ENCODE measurements at places on chromosomes 5 and 9. TPM values are rescaled to one million over a fixed set of nuclear protein-coding genes. Genes with fewer than 3 reads are reported as not detected.

The CCNI2 gene
- total RNA-seq = 0.88 TPM

GRCh38 chr5:176171171-176171760 is 67.0 kb upstream of the SIMC1 start:
- H3K4me1 ChIP-seq = no peaks in the 10 kb centered on the region
- peak; percentile 45 for DNase-seq
- peaks cover 6% of the 10 kb centered on the region for H3K27me3 ChIP-seq
- no peaks in the 10 kb centered on the region for H3K36me3 ChIP-seq

- H3K36me3 ChIP-seq = no peaks in the 10 kb centered on the region
- H3K27ac ChIP-seq = no peak overlapping the region
- H3K4me3 ChIP-seq = no peak overlapping the region
- H3K4me1 ChIP-seq = no peaks in the 10 kb centered on the region
These were observed 43.1 kb downstream of the PDZD2 start for GRCh38 chr5:31682025-31682424.

The SPEF2 gene
- total RNA-seq = 73.9 TPM

- no peaks in the 10 kb centered on the region for H3K27me3 ChIP-seq
- H3K27ac ChIP-seq = no peak overlapping the region
- no peaks in the 10 kb centered on the region for H3K4me1 ChIP-seq
- no peaks in the 10 kb centered on the region for H3K36me3 ChIP-seq
These were observed 13.0 kb downstream of the TBC1D2 start for GRCh38 chr9:98242426-98242825.

The SLCO6A1 gene
- total RNA-seq = not detected

The NCS1 gene
- 7.0 TPM for total RNA-seq

DNA sequence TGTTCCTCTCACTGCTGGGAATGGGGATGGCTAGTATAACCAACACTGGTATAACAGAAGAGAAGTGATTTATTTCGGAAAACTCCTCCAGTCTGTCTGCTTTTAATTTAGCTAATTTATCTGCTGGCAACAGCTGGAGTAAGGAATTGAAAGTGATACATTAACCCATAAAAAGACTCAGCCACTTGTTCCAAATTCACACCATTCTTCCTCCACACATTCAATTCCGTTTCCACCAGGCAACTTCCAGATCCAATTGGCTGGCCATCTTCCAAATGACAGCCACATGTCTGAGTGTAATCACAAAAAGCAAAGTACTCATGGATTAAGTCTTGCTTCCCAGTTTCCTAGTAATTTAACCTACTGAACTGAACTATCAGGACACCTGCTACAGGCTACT is 77.1 kb upstream of the RETREG1 start:
- H3K27ac ChIP-seq = no peak overlapping the region
- no peak overlapping the region for H3K4me3 ChIP-seq
- DNase-seq = no peak
- no peaks in the 10 kb centered on the region for H3K27me3 ChIP-seq
- no peaks in the 10 kb centered on the region for H3K4me1 ChIP-seq
- peaks cover 17% of the 10 kb centered on the region for H3K36me3 ChIP-seq

The SLC34A1 gene
- not detected for total RNA-seq

DNA sequence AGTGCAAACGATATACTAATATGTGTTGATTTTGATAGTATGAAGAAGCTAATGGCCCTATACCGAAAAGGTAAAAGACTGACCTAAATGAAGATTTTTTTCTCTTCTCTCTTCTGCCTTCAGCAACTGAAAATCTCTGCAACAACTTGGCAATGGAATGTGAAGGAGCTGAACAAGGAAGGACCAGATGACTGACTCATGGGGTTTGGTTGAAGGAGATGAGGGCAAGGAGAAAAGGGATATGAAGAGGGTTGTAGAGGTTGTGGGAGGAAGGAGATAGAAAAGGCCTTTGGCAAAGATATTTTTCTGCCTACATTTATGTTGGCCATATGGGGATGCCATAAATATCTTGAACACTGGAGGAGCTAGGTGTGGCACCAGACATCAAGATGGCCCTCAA is 129.7 kb upstream of the CHD1 start:
- no peak overlapping the region for H3K4me3 ChIP-seq
- H3K36me3 ChIP-seq = no peaks in the 10 kb centered on the region
- no peak for DNase-seq
- no peaks in the 10 kb centered on the region for H3K4me1 ChIP-seq

GRCh38 chr5:74017786-74018211 is 391.8 kb downstream of the ARHGEF28 start:
- H3K36me3 ChIP-seq = no peaks in the 10 kb centered on the region
- no peaks in the 10 kb centered on the region for H3K4me1 ChIP-seq
- no peak overlapping the region for H3K27ac ChIP-seq
- DNase-seq = no peak
- no peaks in the 10 kb centered on the region for H3K27me3 ChIP-seq

DNA sequence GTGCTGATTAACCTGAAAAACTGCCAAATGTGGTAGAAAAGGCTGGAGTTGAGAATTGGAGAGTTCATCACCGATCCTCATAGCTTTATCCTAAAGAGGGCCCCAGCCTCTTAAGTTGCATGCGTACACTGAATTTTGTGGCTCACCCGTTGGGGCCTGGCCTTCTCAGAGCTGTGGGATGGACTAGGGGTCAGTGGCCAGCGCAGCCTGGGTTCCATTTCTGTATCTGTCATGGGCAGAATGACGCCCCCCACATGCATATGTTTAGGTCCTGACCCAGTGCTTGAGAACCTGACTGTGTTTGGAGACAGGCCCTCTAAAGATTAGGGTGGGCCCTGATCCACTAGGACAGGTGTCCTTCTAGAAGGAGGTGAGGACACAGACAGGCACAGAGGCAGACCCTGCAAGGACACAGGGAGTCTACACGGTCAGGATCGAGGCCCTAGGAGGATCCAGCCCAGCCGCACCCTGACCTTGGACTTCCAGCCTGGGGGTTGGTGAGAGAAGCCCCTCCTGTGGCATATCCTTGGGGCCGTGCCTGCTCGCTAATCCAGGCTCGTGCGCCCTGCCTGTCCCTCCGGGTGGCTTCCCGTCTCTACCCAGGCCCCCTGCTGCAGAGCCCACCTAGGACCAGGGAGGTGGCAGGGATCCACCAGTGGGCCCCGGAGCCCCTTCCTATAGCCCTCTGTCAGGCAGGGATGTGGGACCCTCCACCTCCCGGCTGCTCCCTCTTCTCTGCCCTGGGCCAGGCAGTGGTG is 32.2 kb downstream of the NDUFS6 start:
- no peak overlapping the region for H3K4me3 ChIP-seq
- H3K27ac ChIP-seq = no peak overlapping the region
- no peaks in the 10 kb centered on the region for H3K4me1 ChIP-seq
- no peaks in the 10 kb centered on the region for H3K36me3 ChIP-seq
- DNase-seq = no peak

The ENTPD2 gene
- 3.2 TPM for total RNA-seq

The CCDC69 gene
- 69.0 TPM for total RNA-seq

The DDX4 gene
- not detected for total RNA-seq

DNA sequence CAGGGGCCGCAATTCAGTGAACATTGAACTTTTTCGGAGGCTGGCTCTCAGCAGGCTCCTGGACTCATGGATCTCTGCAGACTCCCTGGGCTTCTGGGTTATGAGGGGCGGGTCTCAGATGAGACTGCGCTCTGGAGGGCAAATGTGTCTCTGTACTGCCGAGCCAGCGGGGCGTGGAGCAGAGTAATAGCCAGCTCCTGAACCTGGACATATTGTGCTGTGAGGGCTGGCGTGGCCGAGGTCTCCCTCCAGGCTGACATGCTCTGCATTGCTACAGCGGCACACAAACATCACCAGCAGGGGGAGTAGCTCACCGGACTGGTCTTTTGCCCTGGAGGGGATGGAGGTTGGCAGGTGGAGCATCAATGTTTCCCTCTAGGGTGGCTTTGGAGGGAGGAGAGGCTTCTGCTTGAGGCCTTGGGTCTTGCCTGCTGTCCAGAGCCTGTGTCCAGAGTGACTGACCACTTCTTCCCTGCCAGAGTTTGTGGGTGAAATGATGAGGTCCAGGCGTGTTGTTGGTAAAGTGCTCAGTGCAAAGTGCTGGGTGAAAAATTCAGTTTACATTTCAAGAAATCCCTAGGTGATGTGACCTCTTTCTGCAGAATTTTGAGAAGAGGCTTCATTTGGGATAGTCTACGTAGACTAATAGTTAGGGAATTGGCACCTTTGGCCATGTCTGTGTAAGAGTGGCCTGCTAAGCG is 10.9 kb upstream of the GADD45G start:
- no peak overlapping the region for H3K4me3 ChIP-seq
- H3K36me3 ChIP-seq = no peaks in the 10 kb centered on the region
- no peaks in the 10 kb centered on the region for H3K4me1 ChIP-seq
- H3K27ac ChIP-seq = no peak overlapping the region

GRCh38 chr9:134130503-134131375 is 5.1 kb upstream of the WDR5 start:
- H3K27me3 ChIP-seq = no peaks in the 10 kb centered on the region
- peaks cover 11% of the 10 kb centered on the region for H3K4me1 ChIP-seq
- no peaks in the 10 kb centered on the region for H3K36me3 ChIP-seq
- H3K27ac ChIP-seq = peak overlapping the region; percentile 81
- DNase-seq = peak; percentile 79

GRCh38 chr5:143850050-143850683 is 38.2 kb downstream of the HMHB1 start:
- H3K4me3 ChIP-seq = no peak overlapping the region
- DNase-seq = no peak
- no peaks in the 10 kb centered on the region for H3K27me3 ChIP-seq
- H3K36me3 ChIP-seq = no peaks in the 10 kb centered on the region

DNA sequence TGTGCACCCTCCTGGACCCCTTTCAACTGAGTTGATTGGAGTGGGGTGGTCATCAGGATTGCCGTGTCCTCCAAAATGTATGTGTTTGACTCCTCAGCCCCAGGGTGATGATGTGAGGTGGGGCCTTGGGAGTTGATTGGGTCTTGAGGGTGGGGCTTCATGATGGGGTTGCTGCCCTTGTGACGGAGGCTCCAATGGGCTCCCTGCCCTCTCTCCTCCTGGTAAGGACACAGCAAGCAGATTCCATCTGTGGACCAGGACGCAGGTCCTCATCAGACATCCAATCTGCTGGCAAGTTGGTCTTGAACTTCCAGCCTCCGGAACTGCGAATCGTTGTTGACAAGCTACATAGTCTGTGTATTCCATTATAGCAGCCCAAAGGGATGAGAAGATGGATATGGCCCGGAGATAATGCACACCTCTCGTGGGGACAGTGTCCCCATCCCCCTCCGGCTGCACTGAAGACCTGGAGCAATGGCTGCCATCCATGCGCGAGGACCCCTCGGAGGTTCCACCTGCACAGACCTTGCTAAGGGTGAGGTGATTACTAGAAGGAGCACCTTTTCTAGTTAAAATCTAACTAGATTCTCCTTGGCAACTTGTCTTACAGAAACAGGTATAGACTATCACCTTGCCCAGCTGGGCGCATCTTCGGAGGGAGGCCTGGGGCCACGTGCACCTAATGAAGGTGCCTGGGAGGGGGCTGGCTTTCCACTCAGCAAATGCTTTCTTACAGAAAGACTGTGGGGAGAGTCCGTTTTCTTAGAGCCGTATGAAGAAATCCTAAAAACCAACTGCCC is 75.7 kb upstream of the IRX4 start:
- no peaks in the 10 kb centered on the region for H3K4me1 ChIP-seq
- H3K27ac ChIP-seq = no peak overlapping the region
- no peak overlapping the region for H3K4me3 ChIP-seq
- peaks cover 7% of the 10 kb centered on the region for H3K27me3 ChIP-seq

GRCh38 chr5:124371111-124371706 is 375.2 kb downstream of the ZNF608 start:
- H3K4me1 ChIP-seq = peaks cover 16% of the 10 kb centered on the region
- H3K27me3 ChIP-seq = no peaks in the 10 kb centered on the region
- peak; percentile 23 for DNase-seq
- H3K4me3 ChIP-seq = no peak overlapping the region
- H3K27ac ChIP-seq = no peak overlapping the region

The DAB2IP gene
- total RNA-seq = 19.4 TPM

- no peaks in the 10 kb centered on the region for H3K27me3 ChIP-seq
- H3K4me1 ChIP-seq = peaks cover 12% of the 10 kb centered on the region
- no peak overlapping the region for H3K27ac ChIP-seq
These were observed 262.4 kb upstream of the KIF2A start for GRCh38 chr5:62043289-62044280.

The ST8SIA4 gene
- 22.1 TPM for total RNA-seq

- H3K4me1 ChIP-seq = peaks cover 25% of the 10 kb centered on the region
- no peak overlapping the region for H3K27ac ChIP-seq
- H3K27me3 ChIP-seq = no peaks in the 10 kb centered on the region
- DNase-seq = no peak
- no peak overlapping the region for H3K4me3 ChIP-seq
These were observed 39.5 kb downstream of the CXXC5 start for GRCh38 chr5:139687656-139688055.

The CCL27 gene
- not detected for total RNA-seq

The PROB1 gene
- 0.46 TPM for total RNA-seq

- H3K27me3 ChIP-seq = no peaks in the 10 kb centered on the region
- H3K4me3 ChIP-seq = no peak overlapping the region
- H3K27ac ChIP-seq = no peak overlapping the region
- DNase-seq = no peak
- no peaks in the 10 kb centered on the region for H3K36me3 ChIP-seq
- H3K4me1 ChIP-seq = peaks cover 6% of the 10 kb centered on the region
These were observed 65.7 kb upstream of the SELENOP start for GRCh38 chr5:42877431-42877830.

GRCh38 chr9:88180081-88180765 is 41.9 kb upstream of the SPATA31C2 start:
- peaks cover 14% of the 10 kb centered on the region for H3K4me1 ChIP-seq
- no peaks in the 10 kb centered on the region for H3K27me3 ChIP-seq
- H3K4me3 ChIP-seq = no peak overlapping the region
- no peaks in the 10 kb centered on the region for H3K36me3 ChIP-seq

- H3K4me3 ChIP-seq = no peak overlapping the region
- H3K27me3 ChIP-seq = no peaks in the 10 kb centered on the region
- H3K27ac ChIP-seq = no peak overlapping the region
- no peaks in the 10 kb centered on the region for H3K36me3 ChIP-seq
- H3K4me1 ChIP-seq = no peaks in the 10 kb centered on the region
- no peak for DNase-seq
These were observed 180.0 kb upstream of the PTGER4 start for GRCh38 chr5:40499518-40500273.

The PAEP gene
- not detected for total RNA-seq

GRCh38 chr5:58447226-58447625 is 12.7 kb downstream of the PLK2 start:
- no peaks in the 10 kb centered on the region for H3K4me1 ChIP-seq
- DNase-seq = no peak
- no peaks in the 10 kb centered on the region for H3K27me3 ChIP-seq

DNA sequence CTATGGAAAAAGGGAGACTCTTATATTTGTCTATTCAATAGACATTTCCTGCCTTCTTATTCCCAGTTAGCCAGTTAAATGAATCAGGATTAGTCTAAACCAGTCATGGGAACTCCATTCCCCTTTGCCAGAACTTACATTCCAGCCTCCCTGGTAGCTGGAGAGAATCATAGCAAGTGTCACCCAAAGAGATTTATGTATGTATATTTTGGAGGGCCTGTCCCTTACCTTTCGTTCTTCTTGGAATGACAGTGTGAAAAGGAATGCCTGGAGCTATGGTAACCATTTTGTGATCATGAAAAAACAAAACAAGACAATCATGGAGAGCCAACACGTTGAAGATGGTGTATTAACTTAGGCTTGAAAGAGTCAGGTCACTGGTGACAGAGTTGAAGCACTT is 627.7 kb downstream of the CCDC171 start:
- no peaks in the 10 kb centered on the region for H3K36me3 ChIP-seq
- no peak for DNase-seq
- no peaks in the 10 kb centered on the region for H3K27me3 ChIP-seq
- no peak overlapping the region for H3K27ac ChIP-seq
- no peaks in the 10 kb centered on the region for H3K4me1 ChIP-seq

The NR4A3 gene
- 11.7 TPM for total RNA-seq

GRCh38 chr9:86454701-86455615 is 100.7 kb upstream of the TUT7 start:
- peaks cover 2% of the 10 kb centered on the region for H3K4me1 ChIP-seq
- H3K27ac ChIP-seq = no peak overlapping the region
- no peak for DNase-seq
- H3K36me3 ChIP-seq = no peaks in the 10 kb centered on the region
- no peak overlapping the region for H3K4me3 ChIP-seq
- H3K27me3 ChIP-seq = no peaks in the 10 kb centered on the region

Measured in lung (tissue), 17 donors.